ENCODE measurements at places on chromosomes 3 and 15. TPM values are rescaled to one million over a fixed set of nuclear protein-coding genes. Genes with fewer than 3 reads are reported as not detected.

GRCh38 chr3:118628704-118629341 is 405.8 kb downstream of the IGSF11 start:
- DNase-seq, result peak; percentile 62

GRCh38 chr3:99878005-99878404 is 60.3 kb downstream of the CMSS1 start:
- peak; percentile 66 for DNase-seq

GRCh38 chr3:141000027-141000663 is 51.0 kb upstream of the SPSB4 start:
- peak; percentile 52 for DNase-seq

GRCh38 chr15:71440489-71441110 is 325.3 kb downstream of the THSD4 start:
- peak; percentile 88 for DNase-seq

DNA sequence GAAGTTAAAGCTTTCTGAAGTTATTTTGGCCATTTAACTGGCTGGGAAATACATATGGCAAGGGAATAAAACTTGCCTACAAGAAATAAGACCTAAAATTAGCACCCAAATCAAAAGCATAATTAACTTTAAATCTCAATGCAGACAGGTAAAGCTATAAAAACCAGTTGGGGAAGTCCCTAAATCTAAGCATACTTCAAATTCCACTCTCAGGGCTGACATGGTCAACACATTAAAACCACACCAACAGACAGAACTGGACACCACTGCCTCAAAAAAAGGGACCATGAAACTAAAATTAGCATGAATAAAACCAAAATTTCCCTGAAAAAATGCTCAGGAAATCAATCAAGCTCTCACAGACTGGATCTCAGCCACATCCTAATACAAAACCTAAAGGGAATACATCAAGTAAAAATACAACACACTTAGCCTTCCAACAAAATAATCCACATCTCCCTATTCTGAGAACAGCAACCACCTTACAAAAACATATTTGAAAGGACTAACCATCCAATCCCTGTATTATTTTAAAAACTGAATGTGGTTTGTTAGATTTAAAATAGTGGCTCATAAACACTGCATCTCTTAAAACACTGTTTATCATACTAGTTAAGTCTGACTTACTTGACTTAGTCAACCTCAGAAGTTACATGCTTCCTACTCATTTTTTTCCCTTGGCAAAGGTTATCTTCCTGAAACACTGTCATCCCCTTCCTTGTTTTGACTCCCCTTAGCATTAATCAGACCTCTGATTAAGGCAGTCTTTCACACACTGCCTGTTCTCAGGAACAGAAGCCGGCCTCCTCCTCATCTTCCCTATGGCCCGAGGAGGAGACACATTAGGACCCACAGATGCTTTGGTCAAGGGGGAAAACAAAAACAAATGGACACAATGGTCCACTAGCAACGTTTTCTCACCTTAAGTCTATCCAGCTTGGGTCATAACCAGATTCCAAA is 8.3 kb downstream of the TRA2B start:
- DNase-seq, result no peak

GRCh38 chr3:37510755-37511154 is 336.4 kb upstream of the LRRFIP2 start:
- no peak for DNase-seq

DNA sequence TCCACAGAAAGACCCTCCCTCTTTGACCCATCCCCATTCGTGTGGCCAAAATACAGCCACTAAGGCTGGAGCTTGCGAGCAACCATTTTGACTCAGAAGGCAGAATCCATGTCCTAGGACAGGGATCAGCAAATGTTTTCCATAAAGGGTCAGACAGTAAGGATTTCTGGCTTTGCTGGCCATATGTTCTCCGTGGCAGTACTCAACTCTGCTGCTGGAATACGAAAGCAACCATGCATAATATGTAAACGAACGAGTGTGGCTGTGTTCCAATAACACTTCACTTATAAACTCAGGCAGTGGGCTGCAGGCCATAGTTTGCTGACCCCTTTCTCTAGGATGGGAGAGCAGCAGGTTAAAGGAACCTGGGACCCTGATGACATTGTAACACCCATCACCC is 77.6 kb upstream of the WNT5A start:
- no peak for DNase-seq

GRCh38 chr3:18420555-18420954 is 4.6 kb downstream of the SATB1 start:
- no peak for DNase-seq

DNA sequence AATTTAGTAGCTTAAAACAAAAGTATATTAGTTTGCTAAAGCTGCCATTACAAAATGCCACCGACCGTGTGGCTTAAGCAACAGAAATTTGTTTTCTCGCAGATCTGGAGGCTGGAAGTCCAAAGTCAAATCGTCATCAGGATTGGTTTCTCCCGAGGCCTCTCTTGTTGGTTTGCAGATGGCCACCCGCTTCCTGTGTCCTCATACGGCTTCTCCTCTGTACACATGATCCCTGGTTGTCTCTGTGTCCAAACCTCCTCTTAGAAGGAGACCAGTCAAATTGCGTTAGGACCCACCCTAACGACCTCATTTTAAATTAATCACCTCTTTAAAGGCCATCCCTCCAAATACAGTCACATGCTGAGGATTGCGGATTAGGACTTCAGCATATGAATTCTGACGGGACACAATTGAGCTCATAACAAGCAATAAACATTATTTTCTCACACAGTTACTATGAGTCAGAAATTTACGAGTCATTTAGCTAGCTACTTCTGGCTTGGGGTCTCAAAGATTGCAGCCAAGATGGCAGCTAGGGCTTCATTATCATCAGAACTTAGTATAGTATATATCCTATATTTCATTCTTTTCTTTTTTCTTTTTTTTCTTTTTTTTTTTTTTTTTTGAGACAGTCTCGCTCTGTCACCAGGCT is 58.4 kb downstream of the RPL39L start:
- DNase-seq, result no peak

- DNase-seq, result peak; percentile 12
Measured at GRCh38 chr15:88707771-88708654, 69.2 kb downstream of the ISG20 start.

DNA sequence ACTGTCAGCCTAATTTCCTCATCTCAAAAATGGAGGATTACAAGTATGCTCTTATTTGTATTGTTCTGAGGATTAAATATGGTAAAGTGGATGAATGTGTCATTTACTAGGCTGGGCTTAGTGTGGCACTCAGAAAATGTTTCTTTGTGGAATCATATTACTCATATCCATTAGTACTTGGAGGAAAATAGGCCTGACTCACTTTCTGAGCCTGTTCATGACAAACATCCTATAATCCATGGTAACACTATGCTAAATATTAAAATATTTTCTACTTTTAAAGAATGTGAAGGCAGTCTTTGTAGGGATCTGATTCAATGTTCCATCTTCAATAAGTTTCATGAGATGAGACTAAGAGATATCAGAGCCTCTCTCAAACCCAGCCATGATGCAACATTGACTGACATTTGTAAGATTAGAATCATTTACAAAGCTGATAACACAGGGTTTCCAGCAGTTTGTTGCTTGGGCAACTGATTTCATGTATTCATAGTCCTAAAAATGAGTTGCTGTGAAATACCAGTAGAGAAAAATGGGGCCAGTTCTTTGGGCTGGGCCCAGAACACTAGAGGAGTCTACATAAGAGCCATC is 1048.5 kb downstream of the NTRK3 start:
- peak; percentile 87 for DNase-seq

DNA sequence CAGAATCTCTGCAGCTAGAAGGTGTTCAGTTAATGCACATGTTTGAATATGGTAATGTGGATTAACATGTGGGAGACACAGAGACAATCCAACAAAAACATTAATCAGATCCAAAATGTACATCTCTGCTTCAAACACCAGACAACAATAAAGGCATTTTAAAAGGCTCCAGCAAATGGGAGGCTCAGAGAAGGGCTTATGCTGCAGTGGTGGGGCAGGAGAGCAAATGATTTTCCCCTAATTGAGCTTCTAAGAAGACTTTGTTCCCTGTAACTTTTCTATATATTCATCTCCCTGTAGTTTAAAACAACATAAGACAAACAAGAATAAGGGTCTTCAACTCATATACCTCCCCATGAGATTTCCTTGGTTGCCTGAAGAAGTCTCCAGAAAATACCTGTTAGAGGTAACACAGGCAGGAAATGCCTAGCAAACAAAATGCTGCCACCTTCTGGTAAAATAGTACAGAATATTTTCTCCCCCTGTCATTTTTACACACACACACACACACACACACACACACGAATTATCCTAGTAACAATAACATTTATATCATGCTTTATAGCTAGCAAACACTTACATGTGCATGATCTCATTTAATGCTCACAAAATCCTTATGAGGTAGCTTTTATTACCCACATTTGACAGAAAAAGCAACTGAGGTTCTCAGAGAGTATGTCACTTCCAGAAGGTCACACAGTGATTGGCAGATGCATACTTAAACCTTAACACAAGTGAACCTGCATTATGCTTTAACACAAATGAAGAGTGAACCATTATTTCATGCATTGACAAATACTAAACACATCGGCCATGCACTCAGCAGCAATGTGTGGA is 123.4 kb upstream of the MB21D2 start:
- DNase-seq, result peak; percentile 71

DNA sequence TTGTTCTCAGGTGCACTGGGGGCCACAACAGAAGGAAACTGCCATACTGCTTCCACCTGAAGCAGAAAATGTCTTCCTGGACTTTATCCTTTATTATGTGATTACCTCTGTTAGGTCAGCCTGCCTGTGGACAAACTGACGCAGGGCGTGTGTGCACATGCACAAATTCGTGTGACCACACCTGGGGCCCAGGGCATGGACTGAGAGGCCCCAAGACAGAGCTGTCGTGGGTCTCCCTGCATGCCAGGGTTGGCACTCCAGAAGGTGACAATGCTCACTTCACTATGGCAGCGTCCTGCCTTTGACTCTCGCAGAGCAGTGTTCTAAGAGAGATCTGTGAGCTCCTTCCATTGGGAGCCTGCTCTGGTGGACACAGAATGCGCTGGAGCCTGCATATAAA is 34.5 kb downstream of the CCDC12 start:
- no peak for DNase-seq

GRCh38 chr3:4501437-4501836 is 8.3 kb downstream of the ITPR1 start:
- no peak for DNase-seq

DNA sequence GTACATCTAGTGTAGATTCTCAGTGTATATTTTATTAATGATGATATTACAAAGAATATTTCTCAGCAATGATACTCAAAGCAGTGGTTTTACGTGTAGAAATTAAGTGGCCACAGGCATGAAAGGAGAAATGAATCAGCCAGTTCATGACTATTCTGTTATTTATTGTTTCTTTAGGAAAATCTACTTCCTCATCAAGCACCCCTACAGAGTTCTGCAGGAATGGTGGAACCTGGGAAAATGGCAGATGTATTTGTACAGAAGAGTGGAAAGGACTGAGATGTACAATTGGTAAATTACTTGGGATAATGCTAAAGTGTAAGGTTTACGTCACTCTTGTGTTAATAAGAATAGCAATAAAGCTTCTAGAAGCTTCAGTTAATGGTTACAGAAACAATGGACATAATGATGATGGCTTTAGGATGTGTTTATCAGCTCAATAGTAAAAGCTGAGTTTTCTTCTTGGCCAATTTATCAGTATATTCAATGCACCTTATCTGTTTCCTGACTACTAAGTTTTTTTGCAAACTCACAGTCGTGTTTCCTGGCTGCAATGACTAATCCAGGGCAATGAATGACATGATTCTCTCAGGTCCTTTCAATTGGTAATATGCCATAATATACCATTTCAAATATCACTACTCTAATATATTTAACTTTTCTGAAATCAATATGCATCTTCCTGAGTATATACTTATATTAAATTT is 20.2 kb downstream of the ADGRG7 start:
- no peak for DNase-seq

GRCh38 chr3:56812754-56813652 is 11.3 kb upstream of the ARHGEF3 start:
- DNase-seq, result peak; percentile 80

DNA sequence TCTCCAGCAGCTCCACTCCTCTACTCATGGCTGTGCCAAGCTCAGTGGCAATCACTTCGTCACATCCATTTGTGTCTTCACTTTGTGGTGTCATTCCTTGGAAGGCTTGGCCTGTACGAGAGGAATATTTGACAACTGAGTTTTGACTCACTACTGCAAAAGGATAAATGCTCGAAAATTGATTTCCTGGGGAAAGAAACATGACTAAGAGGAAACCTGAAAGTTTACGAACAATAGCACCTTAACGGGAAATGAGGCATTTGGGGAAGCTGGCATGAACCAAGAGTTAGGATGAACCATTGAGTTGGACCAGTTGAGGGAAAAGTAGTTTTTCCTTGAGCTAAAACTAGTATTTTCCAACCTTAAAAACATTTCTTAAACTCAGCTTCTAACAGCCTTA is 74.2 kb upstream of the ABHD17C start:
- no peak for DNase-seq

GRCh38 chr3:47429476-47430270 is 46.1 kb downstream of the SCAP start:
- no peak for DNase-seq

LPP gene
- total RNA-seq, result 33.2 TPM

CHRM5 gene
- not detected for total RNA-seq

REC114 gene
- total RNA-seq, result not detected

FBN1 gene
- 4,431 TPM for total RNA-seq

GOLGA8G gene
- not detected for total RNA-seq

CD200R1 gene
- total RNA-seq, result not detected

TAGLN3 gene
- not detected for total RNA-seq

PLCL2 gene
- total RNA-seq, result 11.6 TPM

GOLGA6L10 gene
- total RNA-seq, result 0.49 TPM

CSPG5 gene
- total RNA-seq, result 0.09 TPM

NOP10 gene
- 27.4 TPM for total RNA-seq

DNAH12 gene
- 0.09 TPM for total RNA-seq

ADGRG7 gene
- total RNA-seq, result not detected

BCL6 gene
- 90.1 TPM for total RNA-seq

GOLGA8O gene
- total RNA-seq, result 0.09 TPM

CPA3 gene
- total RNA-seq, result 0.18 TPM

CLDND1 gene
- total RNA-seq, result 65.2 TPM
